ENCODE measurements at places on chromosomes 12 and 14.
A peak's percentile ranks its signal among the peaks of the same experiment; 100 is the strongest.

GRCh38 chr12:22246217-22246846 lies 88.2 kb downstream of the ST8SIA1 start:
- no peak for DNase-seq

GRCh38 chr12:6053541-6053940 lies 70.9 kb downstream of the VWF start:
- DNase-seq, result no peak

- peak; percentile 59 for DNase-seq
Observed at GRCh38 chr12:111409780-111410430, 4.2 kb downstream of the SH2B3 start.

GRCh38 chr14:22418631-22419030 lies 170.4 kb downstream of the DAD1 start:
- DNase-seq, result no peak

GRCh38 chr14:90547968-90548367 lies 151.1 kb downstream of the CALM1 start:
- DNase-seq, result no peak

GRCh38 chr14:80291101-80291500 lies 79.8 kb upstream of the DIO2 start:
- DNase-seq, result no peak

DNA sequence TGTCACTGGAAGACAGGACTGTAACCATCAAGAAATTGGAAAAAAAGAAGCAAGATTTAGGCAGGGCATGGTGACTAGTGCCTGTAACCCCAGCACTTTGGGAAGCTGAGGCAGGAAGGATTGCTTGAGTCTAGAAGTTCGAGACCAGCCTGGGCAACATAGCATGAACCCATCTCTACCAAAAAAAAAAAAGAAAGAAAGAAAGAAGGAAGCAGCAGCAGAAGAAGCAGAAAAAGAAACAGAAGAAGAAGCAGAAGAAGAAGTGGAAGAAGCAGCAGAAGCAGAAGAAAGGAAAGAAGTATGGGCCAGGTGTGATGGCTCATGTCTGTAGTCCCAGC lies 30.5 kb upstream of the LGALS3 start:
- no peak for DNase-seq

DNA sequence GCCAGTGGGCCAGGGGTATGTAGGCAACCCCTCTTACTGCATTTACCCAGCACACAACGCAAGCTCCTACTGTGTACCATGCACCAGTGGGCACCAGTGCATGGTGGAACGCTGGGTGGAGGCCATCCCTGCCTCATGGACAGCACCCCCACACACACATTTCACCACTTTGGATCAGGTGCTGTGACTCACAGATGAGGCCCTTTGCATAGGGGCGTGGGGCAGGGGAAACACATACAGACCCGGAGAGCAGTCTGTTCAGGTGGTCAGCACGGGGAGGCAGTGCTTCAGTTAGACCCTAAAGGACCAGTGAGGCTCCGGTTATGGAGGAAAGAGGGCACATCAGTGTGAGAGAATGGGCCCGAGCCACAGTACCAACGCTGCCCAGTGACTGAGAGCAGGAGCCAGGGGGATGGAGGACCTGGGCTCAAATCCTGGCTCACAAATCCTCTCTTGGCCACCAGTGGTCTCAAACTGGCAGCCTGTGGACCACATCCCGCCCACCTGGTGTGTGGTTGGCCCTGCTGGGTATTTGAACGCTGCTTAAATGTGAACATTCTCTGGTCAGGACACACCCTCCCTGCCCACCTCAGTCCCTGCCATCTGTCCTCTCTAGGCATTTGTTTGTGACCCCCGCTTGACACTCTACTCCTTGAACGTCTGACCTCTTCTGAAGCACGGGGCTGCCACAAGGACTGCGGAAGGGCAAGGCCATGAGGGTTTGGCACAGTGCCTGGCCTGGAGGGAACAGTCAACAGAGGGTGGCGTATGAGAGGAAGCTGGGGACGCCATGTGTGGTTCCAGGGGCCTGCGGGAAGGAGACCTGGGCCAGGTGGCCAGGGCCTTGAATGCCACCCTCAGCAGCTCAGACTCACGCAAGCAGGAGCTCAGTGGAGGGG lies 46.7 kb downstream of the FAM222A start:
- DNase-seq, result no peak

DNA sequence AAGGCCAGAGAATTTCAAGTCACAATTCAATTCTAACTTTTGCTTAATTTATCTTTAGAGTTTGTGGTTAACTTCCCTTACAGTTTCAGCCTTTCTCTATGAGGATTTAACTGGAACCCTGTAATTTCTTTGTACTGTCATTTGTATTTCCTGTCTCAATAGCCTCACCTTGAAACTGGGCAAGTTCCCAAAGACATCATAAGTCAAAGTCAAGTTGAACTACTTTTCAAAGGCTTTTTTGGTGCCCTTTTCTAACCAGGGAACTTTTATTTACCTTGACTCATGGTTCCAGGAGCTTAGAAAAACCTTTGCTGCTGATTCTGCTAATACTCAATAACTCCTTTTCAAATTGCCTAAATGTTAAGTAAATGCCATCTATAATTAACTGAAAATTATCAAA lies 200.8 kb upstream of the KRR1 start:
- DNase-seq, result no peak

GRCh38 chr12:1812650-1813302 lies 7.6 kb upstream of the LRTM2 start:
- peak; percentile 49 for DNase-seq

- DNase-seq, result no peak
Observed at GRCh38 chr14:96178461-96179321, 25.9 kb upstream of the BDKRB2 start.

Measured in H4 (cell line).